ENCODE measurements at places on chromosomes 7 and 10. TPM values are rescaled to one million over a fixed set of nuclear protein-coding genes. Genes with fewer than 3 reads are reported as not detected.

VPS50 gene
- total RNA-seq, result 14.7 TPM

DNA sequence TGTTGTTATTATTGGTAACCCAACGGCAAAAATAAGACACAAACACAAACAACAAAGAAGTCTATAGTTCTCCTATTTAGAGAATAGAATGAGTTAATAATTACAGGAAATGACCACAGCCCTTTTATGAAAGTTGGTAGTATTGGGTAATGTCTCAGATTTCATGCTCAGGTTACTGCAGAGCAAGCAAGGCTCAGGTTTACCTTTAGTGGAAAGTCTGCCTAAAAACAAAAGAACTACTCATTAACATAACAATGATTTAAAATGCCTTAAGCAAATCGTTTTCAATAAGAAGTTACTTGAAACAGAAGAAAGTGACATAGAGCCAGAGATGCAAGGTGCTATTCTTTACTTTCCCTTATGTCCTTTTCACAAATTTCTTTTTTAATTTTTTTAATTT lies 441.2 kb downstream of the PLXDC2 start:
- H3K4me3 ChIP-seq, result no peak overlapping the region
- H3K27me3 ChIP-seq, result no peaks in the 10 kb centered on the region
- H3K36me3 ChIP-seq, result no peaks in the 10 kb centered on the region
- no peaks in the 10 kb centered on the region for H3K4me1 ChIP-seq

DNA sequence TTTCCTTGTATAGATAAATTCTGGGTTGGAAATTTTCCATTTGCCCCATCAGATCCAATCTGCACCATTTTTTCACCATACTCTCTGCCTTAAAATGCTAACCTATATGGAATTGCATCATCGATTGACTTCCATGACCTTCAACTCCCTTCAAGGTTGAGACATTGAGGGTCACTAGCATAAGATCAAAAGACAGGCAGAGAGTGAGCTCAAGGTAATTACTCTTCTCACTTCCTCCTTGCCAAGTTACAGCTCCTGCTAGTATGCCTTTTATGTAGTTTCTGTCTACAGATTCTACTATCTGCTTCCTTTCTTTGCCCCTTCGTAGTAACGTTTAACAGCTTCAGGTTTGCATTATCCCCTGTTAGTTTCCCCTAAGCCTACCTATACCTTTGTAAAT lies 1127.7 kb upstream of the LRRTM3 start:
- H3K4me1 ChIP-seq, result peaks cover 11% of the 10 kb centered on the region
- H3K4me3 ChIP-seq, result no peak overlapping the region
- H3K27ac ChIP-seq, result no peak overlapping the region
- H3K27me3 ChIP-seq, result no peaks in the 10 kb centered on the region
- no peaks in the 10 kb centered on the region for H3K36me3 ChIP-seq

CHN2 gene
- total RNA-seq, result 15.1 TPM

DNA sequence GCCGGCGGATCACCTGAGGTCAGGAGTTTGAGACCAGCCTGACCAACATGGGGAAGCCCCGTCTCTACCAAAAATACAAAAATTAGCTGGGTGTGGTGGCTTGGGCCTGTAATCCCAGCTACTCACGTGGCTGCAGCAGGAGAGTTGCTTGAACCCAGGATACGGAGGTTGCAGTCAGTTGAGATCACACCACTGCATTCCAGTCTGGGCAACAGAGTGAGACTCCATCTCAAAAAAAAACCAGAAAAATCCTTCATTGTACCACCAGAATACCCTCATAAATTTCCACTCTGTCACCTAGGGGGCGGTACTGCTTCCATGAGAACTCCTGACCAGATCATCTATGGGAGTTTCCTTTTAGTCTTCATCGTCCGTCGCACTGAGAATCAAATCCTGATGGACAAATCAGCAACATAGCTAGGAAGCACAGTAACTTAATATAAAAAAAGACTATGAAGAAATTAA lies 225.8 kb upstream of the KLF14 start:
- H3K27me3 ChIP-seq, result no peaks in the 10 kb centered on the region
- peaks cover 8% of the 10 kb centered on the region for H3K4me1 ChIP-seq
- H3K27ac ChIP-seq, result peak overlapping the region; percentile 45
- H3K4me3 ChIP-seq, result no peak overlapping the region

DNA sequence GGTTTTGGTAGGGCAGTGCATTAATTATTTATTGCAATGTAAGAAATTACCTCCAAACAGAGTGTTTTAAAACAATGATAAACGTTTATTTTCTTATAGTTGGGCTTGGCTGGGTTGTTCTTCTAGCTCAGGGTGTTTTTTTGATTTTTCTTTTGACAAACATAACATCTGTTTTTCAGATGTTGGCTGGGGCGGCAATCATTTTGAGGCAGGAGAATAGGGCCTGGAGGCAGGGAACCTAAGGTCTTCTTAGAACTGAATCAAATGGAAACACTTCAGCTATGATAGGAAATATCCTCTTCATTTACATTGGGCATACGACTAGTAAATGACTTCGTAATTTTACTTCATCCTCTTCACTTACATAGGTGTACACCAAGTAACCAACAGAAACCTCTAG lies 47.4 kb upstream of the NAMPT start:
- H3K36me3 ChIP-seq, result no peaks in the 10 kb centered on the region
- peaks cover 7% of the 10 kb centered on the region for H3K4me1 ChIP-seq
- no peak overlapping the region for H3K27ac ChIP-seq
- no peak overlapping the region for H3K4me3 ChIP-seq
- DNase-seq, result no peak

DNA sequence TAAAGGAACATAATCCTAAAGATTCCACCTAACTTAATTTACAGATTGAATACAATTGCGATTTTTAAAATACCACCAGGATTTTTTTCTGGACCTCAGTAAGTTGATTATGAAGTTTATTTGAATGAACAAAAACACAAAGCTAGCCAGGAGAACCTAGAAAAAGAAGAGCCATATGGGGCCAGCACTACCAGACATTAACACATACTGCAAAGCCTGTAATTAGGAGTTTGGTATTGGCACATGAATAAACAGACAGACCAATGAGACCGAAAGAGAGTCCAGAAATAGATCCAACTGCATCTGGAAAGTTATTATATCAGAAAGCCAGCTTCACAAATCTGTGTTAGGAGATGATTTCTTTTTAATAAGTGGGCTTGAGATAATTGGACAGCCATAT lies 105.5 kb upstream of the CHST15 start:
- DNase-seq, result no peak
- H3K4me3 ChIP-seq, result no peak overlapping the region
- H3K27ac ChIP-seq, result no peak overlapping the region
- no peaks in the 10 kb centered on the region for H3K4me1 ChIP-seq

- H3K27ac ChIP-seq, result no peak overlapping the region
- no peaks in the 10 kb centered on the region for H3K36me3 ChIP-seq
- H3K4me1 ChIP-seq, result peaks cover 92% of the 10 kb centered on the region
- H3K27me3 ChIP-seq, result no peaks in the 10 kb centered on the region
- DNase-seq, result no peak
Measured at GRCh38 chr7:139722604-139723003, 55.2 kb downstream of the HIPK2 start.

DNA sequence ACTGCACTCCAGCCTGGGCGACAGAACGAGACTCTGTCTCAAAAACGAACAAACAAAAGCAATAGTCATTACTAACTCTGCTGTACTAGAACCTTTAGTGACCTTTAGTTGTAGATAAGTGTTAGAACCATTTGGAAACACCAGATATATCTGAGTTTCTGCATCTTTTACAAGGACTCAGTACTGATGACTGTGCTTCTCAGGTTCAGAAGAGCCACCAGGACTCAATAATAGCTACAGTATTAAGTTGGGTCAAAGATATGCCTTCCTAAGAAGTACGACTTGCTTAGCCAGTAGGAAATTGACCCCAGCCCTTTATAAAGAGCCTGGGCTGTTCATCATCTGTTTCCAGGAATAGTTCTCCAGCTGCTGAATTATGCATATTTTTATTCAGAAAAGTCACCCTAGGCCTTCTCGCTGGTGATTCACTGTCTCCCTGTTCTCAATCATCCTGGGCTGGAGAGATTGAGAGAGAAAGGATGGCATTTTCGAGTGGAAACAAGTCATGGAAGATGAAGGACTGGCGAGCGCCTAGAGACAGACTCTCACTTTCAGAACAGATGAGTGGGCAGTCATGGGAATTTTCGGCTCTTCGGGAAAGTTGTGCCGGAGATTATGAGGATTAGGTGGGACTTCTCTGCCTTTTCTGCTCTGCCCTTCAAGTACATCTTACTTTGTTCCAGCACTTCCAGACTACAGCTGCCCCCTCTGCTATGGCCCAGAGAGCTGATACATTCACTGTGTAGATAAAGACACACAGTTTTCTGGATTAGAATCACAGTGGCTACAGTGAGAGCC lies 316.1 kb downstream of the CCDC3 start:
- H3K27ac ChIP-seq, result no peak overlapping the region

DNA sequence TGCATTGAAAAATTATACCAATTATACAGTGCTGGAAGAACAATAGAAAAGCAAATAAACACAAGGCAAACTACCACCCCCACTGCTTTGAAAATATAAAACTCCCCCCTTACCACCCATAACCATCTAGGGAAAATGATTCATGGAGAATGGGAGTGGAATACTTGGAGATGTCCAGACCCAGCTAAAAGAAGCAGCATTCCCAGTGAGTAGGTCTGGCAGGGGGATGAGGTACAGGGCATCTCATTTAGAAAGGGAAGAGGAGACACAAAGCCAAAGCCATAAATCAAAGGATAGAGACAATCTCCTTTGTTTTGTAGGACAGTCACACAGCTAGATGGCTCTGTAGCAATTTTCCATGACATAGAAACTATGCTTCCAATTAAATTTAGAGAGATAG lies 36.0 kb upstream of the DGKI start:
- H3K36me3 ChIP-seq, result peaks cover 94% of the 10 kb centered on the region
- H3K27ac ChIP-seq, result no peak overlapping the region
- no peak for DNase-seq
- no peak overlapping the region for H3K4me3 ChIP-seq
- no peaks in the 10 kb centered on the region for H3K4me1 ChIP-seq
- no peaks in the 10 kb centered on the region for H3K27me3 ChIP-seq

DNA sequence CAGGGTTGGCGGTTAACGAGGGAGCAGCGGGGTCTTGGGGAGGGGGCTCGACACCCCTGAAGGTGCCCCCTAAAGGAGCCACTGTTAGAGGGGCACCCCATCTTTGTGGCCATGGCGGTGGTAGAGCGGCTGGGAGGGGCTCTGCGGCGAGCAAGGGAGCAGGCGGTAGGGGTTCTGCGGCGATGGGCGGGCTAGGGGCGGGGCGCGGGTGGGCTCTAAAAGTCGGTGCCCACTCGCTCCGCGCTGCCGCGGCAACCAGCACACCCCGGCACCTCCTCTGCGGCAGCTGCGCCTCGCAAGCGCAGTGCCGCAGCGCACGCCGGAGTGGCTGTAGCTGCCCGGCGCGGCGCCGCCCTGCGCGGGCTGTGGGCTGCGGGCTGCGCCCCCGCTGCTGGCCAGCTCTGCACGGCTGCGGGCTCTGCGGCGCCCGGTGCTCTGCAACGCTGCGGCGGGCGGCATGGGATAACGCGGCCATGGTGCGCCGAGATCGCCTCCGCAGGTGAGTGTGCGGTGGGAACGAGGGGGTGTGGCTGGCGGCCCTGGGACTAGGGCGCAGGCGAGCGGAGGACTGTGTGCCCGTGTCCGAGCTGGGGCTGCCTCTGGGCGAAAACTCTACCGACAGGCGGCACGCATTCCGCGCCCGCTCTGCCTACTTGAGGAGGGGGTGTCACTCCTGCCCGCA lies at the start of gene MEST:
Gene MEST, plus strand, starts transcription at position 245 of the 682 bp plus-strand sequence. Its CDS starts 229 bp downstream, at position 474.
- peak; percentile 87 for DNase-seq
- H3K27ac ChIP-seq, result no peak within 1 kb of the TSS
- no peaks in the 10 kb centered on the region for H3K36me3 ChIP-seq

CRTAC1 gene
- 21.4 TPM for total RNA-seq

LIPJ gene
- 0.92 TPM for total RNA-seq

DNA sequence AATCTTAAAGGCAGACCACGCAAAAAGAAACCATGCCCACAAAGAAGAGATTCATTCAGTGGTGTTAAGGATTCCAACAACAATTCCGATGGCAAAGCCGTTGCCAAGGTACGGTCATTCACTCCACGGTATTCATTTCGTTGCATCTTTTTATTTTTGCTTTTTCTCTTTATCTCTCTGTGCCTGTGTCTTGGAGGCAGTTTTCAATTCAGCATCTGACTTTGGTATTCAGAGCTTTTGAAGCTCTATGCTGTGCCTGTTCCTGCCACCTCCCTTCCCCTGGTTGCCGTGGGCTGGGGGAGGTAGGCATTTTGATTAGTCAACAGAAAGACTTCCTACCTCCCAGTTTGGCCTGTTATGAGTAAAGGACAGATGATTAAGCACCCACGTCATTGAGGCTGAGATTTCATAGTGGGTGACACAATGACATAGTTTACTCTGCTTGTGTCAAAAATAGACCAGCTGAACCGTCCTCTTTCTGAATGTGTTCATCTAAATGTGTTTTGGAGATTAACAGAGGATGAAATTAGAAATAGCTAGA lies 149.5 kb downstream of the ARID5B start:
- H3K4me1 ChIP-seq, result peaks cover 91% of the 10 kb centered on the region
- peak overlapping the region; percentile 90 for H3K27ac ChIP-seq
- H3K4me3 ChIP-seq, result peak overlapping the region; percentile 50

- H3K4me1 ChIP-seq, result no peaks in the 10 kb centered on the region
- no peaks in the 10 kb centered on the region for H3K36me3 ChIP-seq
- no peak overlapping the region for H3K4me3 ChIP-seq
- H3K27ac ChIP-seq, result no peak overlapping the region
Measured at GRCh38 chr10:123643315-123643714, 22.8 kb upstream of the GPR26 start.

VGF gene
- 0.55 TPM for total RNA-seq

DNA sequence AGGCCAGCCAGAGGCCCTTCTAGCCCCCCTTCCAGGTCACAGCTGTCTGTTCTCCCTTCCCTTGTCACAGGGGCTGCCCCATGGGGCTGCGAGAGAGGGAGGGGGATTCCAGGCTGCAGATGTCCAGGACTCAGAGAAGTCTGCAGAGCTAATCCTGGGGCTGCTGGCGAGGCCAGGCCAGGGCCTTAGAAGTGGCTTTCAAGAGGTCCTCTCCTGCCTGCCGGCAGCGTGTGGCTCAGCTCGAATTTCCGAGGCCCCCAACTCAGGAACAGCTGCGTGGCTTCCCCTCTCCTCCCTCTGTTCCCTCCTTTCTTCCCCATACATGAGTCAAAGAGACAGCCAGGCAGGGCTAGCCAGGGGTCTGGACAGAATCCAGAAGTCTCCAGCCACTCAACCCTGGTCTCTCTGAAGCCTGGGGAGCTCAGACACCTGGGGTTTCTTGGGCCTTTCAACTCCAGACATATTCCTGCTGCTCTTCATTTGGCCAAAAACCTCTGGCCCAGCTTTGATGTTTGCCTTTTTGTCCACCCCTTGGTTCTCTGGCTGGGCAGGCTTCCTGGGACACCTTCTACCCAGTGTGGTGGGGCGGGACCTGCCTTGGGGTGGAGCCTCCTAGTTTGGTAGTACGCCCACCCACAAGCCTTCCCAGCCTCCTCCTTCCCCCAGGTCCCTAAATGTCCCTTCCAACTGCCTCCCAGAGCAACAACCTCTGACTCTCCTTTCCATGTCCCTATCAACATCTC lies 21.8 kb upstream of the EIF5AL1 start:
- no peaks in the 10 kb centered on the region for H3K36me3 ChIP-seq
- peaks cover 34% of the 10 kb centered on the region for H3K4me1 ChIP-seq
- H3K27me3 ChIP-seq, result no peaks in the 10 kb centered on the region
- no peak overlapping the region for H3K4me3 ChIP-seq
- peak overlapping the region; percentile 16 for H3K27ac ChIP-seq

GRCh38 chr7:152013230-152013629 lies 12.2 kb upstream of the GALNT11 start:
- H3K4me3 ChIP-seq, result no peak overlapping the region
- no peak overlapping the region for H3K27ac ChIP-seq
- no peaks in the 10 kb centered on the region for H3K27me3 ChIP-seq
- no peak for DNase-seq

IDI2 gene
- not detected for total RNA-seq

CYP3A4 gene
- total RNA-seq, result not detected

- H3K36me3 ChIP-seq, result no peaks in the 10 kb centered on the region
- no peaks in the 10 kb centered on the region for H3K27me3 ChIP-seq
- no peak overlapping the region for H3K27ac ChIP-seq
- no peaks in the 10 kb centered on the region for H3K4me1 ChIP-seq
- no peak overlapping the region for H3K4me3 ChIP-seq
- no peak for DNase-seq
Measured at GRCh38 chr7:148286150-148286549, 304.4 kb upstream of the C7orf33 start.

Measured in stomach (tissue), 19 donors.